ENCODE measurements at places on chromosomes 11 and 22.

GRCh38 chr22:44684506-44685383 lies 17.3 kb upstream of the PRR5 start:
- DNase-seq: peak; percentile 56

- no peak for DNase-seq
Measured at GRCh38 chr11:66688561-66689534, 11.2 kb upstream of the RBM4B start.

- no peak for DNase-seq
Measured at GRCh38 chr11:119624102-119624615, 104.8 kb downstream of the NECTIN1 start.

- DNase-seq: peak; percentile 76
Measured at GRCh38 chr11:66328302-66329144, 7.7 kb downstream of the RIN1 start.

- no peak for DNase-seq
Measured at GRCh38 chr11:131079036-131079435, 162.8 kb upstream of the SNX19 start.

GRCh38 chr11:131671734-131672133 lies 301.3 kb downstream of the NTM start:
- DNase-seq: no peak

DNA sequence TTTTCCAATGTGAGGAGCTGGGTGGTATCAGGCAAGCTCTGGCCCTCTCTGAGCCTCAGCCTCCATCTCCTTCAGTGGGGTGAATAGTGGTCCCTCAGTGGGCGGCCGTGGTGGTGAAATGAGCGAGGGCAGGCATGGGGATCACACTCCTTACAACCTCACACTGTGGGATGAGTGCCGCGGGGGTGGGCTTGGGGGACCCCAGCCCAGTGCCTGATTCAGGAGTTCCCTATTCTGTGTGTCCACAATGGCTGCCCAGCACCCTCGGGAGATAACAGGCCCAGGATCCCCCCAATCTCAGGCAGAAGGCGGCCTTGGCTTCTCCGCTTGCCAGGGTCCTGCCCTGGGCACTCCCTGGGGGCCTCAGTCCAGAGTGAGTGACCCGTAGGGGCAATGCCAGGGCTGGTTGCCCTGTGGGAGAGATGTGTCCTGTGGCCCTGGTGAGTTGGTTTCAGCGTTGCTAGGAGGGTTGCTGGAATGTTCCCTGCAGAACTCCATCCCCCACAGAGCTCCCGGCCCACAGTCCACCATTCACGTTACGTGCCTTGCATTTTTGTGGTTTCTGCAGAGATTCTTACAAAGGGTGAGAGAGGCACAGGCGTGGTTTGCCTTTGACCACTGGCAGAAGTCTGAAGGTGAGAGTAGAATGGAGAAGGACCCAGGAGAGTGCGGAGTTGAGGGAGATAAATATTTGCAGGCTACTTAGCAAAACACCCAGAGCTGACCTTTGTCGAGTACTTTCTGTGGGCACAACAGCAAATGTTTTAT lies 2.9 kb downstream of the ALDH3B1 start:
- no peak for DNase-seq
